ENCODE measurements at places on chromosomes 1 and 21.

- no peak for DNase-seq
Observed at GRCh38 chr1:165520646-165521045, 23.2 kb upstream of the LRRC52 start.

GRCh38 chr21:26966649-26967061 lies 233 bp downstream of the ADAMTS5 start:
- no peak for DNase-seq

DNA sequence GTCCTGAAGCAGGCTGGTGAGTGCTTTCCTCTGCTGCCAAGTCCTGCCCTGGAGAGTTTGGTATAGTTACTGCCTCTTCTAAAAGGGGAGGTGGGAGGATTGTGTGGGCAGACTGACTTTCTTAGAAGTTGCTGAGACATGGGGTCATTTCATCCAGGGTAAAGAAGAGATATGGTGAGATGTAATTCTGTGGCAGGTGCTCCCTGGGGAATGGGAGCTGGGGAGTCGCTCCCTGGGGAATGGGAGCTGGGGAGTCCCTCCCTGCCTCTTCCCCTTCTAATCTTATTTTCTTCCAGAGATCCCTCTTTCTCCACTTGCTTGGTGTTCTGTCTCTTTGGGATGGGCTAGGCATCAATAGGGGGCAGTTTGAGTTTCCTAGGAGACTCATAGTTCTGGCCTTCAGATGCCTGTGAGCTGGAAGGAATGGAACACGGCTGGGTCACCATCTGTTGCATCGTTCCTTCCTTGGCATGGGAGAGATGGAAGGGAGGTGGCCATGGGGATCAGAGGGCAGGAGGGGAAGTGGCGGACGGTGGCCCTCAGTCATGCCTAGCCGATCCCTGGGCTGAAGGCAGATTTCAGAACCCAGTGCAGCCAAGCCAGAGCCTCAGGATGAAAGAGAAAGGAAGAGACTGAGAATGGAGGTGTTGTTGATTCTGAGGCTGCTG lies 59.0 kb downstream of the NFASC start:
- no peak for DNase-seq

DNA sequence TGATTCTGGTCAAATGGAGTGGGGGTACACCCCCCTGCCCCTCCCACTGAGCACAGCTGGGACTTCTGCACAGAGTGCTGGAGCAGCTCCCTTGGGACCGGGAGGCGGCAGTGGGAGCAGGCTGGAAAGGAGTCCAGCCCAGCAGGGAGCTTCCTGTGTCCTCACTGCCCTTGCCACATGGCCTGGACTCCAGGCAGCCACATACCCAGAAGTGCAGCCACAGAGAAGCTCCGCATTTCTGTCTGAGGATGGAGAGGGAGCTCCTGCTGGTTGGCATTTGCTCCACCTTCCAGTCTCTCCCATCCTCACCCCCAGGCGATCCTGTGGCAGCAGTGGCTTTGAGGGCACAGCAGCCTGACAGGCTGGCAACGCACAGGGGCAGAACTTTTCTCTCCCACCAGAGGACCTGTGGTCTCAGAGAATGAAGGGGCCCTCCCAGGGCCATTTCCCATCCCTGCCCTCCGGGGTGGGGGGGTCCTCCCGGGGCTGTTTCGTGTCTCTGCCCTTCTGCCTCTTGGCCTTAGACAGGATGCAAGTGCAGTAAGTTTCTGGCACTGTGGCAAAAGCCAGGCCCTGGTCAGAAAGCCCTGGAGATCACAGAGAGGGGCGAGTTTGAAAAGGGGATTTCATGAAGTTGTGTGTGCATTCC lies 103.6 kb upstream of the COL6A1 start:
- no peak for DNase-seq

- no peak for DNase-seq
Observed at GRCh38 chr1:222098404-222098803, 356.5 kb upstream of the DUSP10 start.

- no peak for DNase-seq
Observed at GRCh38 chr1:232962761-232963745, 12.6 kb downstream of the NTPCR start.
